HepG2 (cell line): ENCODE measurements at places on chromosomes 11 and 22.

DNA sequence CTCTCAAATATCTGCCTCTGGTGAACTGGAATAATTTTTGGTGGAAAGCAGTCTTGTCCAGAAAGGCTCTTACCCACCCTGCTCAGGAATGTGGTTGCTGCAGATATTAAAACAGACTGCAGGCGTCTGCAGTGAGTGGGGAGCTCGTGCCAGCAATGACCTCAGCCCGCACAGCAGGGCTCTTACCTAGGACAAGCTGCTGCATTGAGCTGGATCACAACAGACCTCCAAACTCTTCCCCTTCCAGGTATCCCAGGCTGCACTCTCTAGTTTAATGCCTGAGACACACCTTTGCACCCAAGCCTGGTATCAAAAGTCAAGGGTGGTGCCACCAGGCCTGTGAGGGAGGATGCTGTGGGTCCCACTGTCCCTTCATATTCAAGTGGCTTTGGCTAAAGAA is 69.7 kb upstream of the CDON start:
- peaks cover 68% of the 10 kb centered on the region for H3K4me1 ChIP-seq
- H3K27ac ChIP-seq: no peak overlapping the region
- H3K36me3 ChIP-seq: no peaks in the 10 kb centered on the region
- no peak overlapping the region for H3K4me3 ChIP-seq
- H3K27me3 ChIP-seq: no peaks in the 10 kb centered on the region
- no peak for DNase-seq

DNA sequence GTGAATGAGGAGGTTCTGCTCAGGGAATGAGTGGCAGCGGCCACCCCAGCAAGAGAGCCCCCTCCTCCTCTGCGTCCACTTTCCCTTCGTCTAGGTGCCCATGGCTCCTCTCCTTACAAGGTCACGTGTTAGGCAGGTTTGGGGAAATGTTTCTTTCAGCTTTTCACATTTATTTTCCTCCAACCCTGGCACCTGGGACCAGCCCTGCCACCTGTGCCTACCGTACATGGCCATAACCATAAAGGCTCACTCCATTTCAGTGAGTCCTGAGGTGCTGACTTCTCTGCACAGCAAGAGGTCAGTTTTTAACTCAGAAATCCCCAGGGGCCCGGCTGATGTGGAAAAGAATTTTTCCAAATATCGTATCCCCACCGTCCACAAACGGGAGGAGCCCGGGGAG is 71.2 kb downstream of the FLI1 start:
- H3K4me3 ChIP-seq: no peak overlapping the region
- no peaks in the 10 kb centered on the region for H3K36me3 ChIP-seq
- no peak overlapping the region for H3K27ac ChIP-seq
- DNase-seq: no peak

DNA sequence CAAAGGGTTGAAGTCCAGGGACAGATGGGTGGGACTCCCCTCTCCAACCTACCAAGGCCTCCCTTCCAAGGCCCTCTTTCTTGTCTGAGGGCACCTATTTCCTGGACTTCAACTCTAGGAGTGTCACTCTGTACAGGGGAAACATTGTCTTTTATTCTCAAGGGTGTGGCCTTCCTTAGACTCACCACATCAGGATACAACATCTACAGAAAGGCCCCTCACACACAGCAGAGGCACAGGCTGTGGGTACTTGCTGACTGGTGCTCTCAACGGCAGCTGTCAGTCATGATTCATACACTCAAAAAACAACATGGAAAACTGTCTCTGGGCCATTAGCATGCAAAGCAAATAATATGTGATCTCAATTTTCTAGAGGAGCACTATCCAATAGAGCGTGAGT is 78.0 kb downstream of the RCN1 start:
- no peaks in the 10 kb centered on the region for H3K36me3 ChIP-seq
- H3K4me3 ChIP-seq: no peak overlapping the region
- H3K4me1 ChIP-seq: no peaks in the 10 kb centered on the region
- H3K27me3 ChIP-seq: no peaks in the 10 kb centered on the region

DNA sequence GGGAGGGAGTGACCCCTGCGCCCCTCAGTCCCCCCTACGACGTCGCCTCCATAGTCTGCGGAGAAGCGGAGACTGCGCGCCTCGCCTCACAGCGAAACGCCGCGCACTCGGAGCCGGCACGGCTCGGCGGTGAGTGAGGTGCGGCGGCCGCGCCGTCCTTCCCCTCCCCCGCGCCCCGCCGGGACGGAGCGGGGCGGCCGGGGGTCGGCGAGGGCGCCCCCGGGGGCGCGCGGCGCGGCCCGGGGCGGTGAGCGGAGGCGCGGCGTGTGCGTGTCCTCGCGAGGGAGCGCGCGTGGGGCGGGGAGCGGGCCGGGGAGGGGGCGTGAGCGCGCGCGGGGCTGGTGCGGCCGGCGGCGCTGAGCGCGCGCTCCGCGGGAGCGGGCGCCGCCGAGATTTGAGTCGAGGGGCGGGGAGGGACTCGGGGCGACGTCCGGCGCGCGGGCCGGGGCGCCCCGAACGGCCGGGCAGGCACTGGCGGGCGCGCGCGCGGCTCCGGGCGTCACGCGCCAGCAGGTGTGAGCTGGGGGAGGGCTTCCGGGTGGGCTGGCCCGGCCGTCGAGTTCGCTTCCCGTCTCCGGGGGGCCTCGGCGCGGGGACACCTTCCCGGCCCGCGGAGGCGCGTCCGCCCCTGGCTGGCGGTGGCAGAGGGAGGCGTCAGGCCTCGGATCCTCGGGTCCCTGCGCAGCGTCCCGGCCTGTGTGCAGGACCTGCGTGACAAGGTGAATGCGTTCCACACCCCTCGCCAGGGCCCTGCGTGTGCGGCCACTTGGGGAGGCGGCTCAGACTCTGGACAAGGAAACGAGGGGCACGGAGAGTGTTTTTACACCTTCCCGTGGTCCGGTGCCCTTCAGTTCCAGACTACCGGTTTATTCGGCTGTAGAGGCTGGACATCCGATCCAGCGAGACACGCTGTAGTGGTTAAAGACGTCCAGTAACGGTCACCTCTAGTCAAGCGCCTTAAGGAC is 50.4 kb downstream of the FAM83F start:
- no peaks in the 10 kb centered on the region for H3K27me3 ChIP-seq
- peak overlapping the region; percentile 73 for H3K4me3 ChIP-seq
- peak overlapping the region; percentile 72 for H3K27ac ChIP-seq
- DNase-seq: peak; percentile 20

- H3K36me3 ChIP-seq: no peaks in the 10 kb centered on the region
- H3K27ac ChIP-seq: no peak overlapping the region
- H3K4me3 ChIP-seq: no peak overlapping the region
These were observed 382.1 kb downstream of the KCNA4 start for GRCh38 chr11:29634744-29635143.

GRCh38 chr11:109401545-109401944 is 20.4 kb upstream of the C11orf87 start:
- no peak overlapping the region for H3K4me3 ChIP-seq
- no peaks in the 10 kb centered on the region for H3K36me3 ChIP-seq
- DNase-seq: no peak
- no peaks in the 10 kb centered on the region for H3K27me3 ChIP-seq
- H3K4me1 ChIP-seq: no peaks in the 10 kb centered on the region

DNA sequence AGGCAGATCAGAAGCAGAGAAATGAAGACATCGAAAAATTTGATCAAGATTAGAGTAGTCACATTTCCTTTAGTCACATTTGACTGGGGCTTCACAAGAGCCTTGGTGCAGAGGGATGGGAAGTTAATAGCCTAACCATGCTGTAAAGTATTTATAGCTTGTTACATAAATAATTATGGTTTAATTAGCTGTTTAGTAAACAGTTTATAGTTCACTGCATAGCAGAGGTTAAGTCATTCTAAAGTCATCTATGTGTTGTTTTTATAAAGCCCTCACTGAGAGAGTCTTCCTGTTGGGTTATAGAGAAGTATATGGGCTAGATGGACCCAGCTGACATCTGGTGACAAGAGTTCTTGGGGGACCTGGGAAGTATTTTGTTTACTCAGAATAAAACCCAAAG is 47.1 kb downstream of the INSC start:
- H3K27me3 ChIP-seq: no peaks in the 10 kb centered on the region
- no peaks in the 10 kb centered on the region for H3K4me1 ChIP-seq
- DNase-seq: no peak
- H3K36me3 ChIP-seq: no peaks in the 10 kb centered on the region

GRCh38 chr11:34637303-34637702 is 16.4 kb downstream of the EHF start:
- H3K4me1 ChIP-seq: peaks cover 83% of the 10 kb centered on the region
- no peak overlapping the region for H3K4me3 ChIP-seq
- no peaks in the 10 kb centered on the region for H3K27me3 ChIP-seq
- DNase-seq: no peak

DNA sequence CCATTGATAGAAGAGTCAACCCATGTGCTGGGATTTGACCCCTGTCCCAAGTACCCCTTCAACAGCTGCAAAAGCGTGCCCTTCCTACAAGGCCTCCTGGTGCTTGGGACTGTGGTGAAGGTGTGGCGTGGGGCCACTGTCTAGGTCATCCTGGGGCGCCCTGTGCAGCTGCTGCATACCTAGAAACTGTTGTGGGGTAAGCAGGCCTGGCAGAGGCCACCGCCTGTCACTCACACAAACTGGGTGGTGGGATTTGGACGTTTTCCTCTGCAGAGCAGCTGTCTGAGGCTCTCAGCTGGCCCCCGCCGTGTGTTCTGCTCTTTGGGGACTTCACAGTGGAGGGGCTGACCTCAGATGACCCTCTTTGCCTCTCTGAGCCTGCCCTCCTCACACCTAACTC is 69.7 kb downstream of the SCN3B start:
- peaks cover 3% of the 10 kb centered on the region; the same call in 1 of the 3 replicates for H3K27me3 ChIP-seq
- H3K27ac ChIP-seq: no peak overlapping the region
- DNase-seq: no peak
- peaks cover 18% of the 10 kb centered on the region for H3K4me1 ChIP-seq

DNA sequence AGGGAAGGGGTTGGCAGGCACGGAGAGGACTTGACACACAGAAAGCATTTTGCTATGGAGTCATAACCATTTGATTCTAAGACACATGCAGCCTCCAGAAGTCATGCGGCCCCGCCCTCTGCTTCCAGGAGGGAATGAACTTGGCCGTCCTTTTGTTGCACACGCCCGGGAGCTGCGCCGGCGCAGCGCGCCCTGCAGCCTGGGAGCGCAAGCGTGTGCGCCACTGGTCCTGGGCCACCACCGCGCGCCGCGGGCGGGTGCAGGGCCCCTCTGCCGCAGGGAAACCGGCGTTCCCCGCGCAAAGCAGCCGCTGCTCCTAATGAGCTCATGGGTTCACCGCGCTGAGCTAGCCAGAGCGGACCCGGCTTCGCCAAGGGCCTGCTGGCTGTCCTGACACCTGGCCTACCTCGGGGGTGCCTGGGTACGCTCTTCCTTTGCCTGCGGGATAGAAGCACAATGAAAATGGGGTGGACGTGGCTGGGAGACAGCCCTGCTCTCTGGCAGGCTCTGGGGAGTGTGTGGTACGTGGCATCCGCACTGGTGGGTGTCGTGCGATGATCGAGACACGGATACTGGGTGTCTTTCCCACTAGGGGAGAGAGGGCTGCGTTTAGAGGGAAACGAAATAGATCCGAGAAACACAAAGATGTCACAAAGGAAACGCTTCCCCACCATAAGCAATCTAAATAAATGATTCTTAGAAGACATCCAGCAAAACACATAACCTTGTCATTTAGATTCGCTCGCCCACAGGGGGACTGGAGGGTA is 669 bp downstream of the MICAL3 start:
- no peak overlapping the region for H3K27ac ChIP-seq
- no peak for DNase-seq
- H3K4me3 ChIP-seq: peak overlapping the region; percentile 58
- peaks cover 22% of the 10 kb centered on the region for H3K4me1 ChIP-seq
- H3K36me3 ChIP-seq: no peaks in the 10 kb centered on the region
- no peaks in the 10 kb centered on the region; the same call in 1 of the 2 replicates for H3K27me3 ChIP-seq
